ENCODE measurements at places on chromosomes 12 and 14. TPM values are rescaled to one million over a fixed set of nuclear protein-coding genes. Genes with fewer than 3 reads are reported as not detected.

Gene SIX6
- 0.17 TPM for polyA plus RNA-seq

DNA sequence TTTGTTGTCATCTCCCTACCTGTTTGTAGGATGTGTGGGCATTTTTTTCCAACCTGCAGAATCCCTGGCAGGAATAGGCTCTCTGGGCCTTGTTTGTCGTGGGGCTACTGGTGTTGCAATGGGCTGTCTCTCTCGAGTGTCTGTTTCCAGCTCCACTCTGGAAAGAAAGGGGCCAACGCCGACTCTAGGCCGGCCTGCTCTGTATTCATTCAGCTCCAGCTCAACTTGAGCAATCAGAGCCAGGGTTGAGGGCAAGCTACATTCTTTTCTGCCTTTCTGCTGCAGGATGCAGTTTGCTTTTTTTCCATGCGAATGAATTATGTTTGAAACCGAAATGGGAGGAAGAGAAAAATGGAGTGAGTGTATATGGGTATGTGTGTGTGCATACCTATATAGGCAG is 2.3 kb downstream of the JDP2 start:
- no peak overlapping the region for H3K4me3 ChIP-seq
- H3K36me3 ChIP-seq = no peaks in the 10 kb centered on the region
- H3K4me1 ChIP-seq = peaks cover 21% of the 10 kb centered on the region
- H3K27ac ChIP-seq = no peak overlapping the region
- H3K27me3 ChIP-seq = no peaks in the 10 kb centered on the region

- peaks cover 3% of the 10 kb centered on the region for H3K4me1 ChIP-seq
- DNase-seq = no peak
- H3K4me3 ChIP-seq = no peak overlapping the region
- no peak overlapping the region for H3K27ac ChIP-seq
- no peaks in the 10 kb centered on the region for H3K27me3 ChIP-seq
Measured at GRCh38 chr14:92470811-92471210, 42.8 kb upstream of the RIN3 start.

GRCh38 chr12:111204788-111205241 is 164.1 kb downstream of the PHETA1 start:
- no peaks in the 10 kb centered on the region for H3K36me3 ChIP-seq
- DNase-seq = no peak
- no peak overlapping the region for H3K27ac ChIP-seq
- no peaks in the 10 kb centered on the region for H3K27me3 ChIP-seq
- H3K4me3 ChIP-seq = no peak overlapping the region

DNA sequence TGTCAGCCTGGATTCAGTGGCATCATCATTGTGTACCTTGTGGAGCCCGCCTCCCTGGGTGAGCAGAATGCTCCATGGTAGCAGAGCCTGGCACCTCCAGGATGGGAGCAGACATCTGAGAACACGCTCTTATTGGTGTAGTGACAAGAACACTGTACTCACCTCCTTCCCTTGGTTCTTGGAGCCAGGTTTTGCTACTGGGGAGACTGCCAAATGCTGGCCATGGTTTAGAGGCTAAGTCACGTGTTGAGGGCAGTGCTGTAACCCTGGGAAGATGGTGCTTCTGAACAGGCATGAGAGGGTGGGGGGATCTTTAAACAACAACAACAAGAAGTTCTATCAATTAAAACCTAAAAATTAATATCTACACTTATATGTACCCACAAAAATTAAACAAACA is 47.6 kb upstream of the ASPG start:
- H3K4me3 ChIP-seq = no peak overlapping the region
- no peaks in the 10 kb centered on the region for H3K4me1 ChIP-seq
- no peaks in the 10 kb centered on the region for H3K27me3 ChIP-seq

DNA sequence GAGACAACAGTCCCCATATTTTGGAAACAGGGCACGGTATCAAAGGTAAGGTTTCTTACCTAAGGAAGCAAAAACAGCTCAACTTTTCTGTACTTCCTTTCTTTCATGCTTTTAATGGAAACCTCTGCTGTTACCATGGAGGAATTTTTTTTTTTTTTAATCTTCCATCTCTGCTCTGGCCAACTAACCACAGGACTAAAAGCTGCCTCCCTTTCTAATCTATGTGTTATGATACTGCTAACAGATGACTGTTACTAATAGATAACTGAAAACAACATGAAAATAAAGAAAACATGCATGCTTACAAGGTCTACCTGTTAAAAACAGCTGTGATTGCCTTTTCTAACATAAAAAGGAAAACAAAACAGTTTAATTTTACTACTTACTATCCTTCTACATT is 168.4 kb downstream of the SOX5 start:
- no peaks in the 10 kb centered on the region for H3K36me3 ChIP-seq
- no peaks in the 10 kb centered on the region for H3K27me3 ChIP-seq
- H3K4me1 ChIP-seq = no peaks in the 10 kb centered on the region

Gene SSTR1
- polyA plus RNA-seq = 0.45 TPM

Gene DAO
- 0.46 TPM for polyA plus RNA-seq

- no peak for DNase-seq
- no peaks in the 10 kb centered on the region for H3K27me3 ChIP-seq
- no peaks in the 10 kb centered on the region for H3K4me1 ChIP-seq
- no peak overlapping the region for H3K27ac ChIP-seq
Measured at GRCh38 chr14:92759300-92759678, 10.9 kb upstream of the LGMN start.
